ENCODE measurements at places on chromosomes 16 and 17.

- DNase-seq, result no peak
These were observed 78.2 kb upstream of the DNAH17 start for GRCh38 chr17:78655251-78655940.

DNA sequence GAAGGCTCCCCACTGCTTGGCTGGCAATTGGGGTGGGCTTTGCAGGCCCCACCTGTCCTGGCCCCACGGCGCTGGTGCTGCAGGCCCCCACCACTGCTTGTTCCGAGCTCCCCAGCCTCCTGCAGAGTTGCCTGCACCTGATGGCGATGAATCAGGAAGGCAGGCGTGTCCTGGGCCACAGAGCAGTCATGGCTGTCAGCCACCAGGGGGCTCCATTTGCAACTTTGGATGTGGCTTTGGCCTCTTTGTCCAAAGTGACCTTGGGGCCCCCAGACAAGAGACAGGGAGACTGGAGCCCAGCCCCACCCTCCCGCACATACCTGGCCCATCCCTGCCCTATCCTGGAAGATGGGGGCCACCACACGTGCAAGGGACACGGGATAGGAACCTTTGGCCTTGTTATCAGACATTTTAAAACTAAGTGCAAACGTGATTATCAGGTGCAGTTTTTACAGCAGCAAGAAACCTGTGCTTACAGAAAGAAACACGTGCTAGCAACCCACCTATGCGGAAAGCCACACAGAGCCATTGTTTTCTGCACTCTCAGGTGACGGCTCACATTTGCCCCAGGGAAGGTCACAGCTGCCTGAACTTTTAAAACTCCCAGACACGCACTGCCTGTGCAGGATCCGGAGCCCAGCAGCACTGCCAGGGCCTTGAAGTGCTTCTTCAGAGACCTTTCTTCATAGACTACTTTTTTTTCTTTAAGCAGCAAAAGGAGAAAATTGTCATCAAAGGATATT lies at the start of gene DNASE1:
TSS of gene DNASE1 (plus strand) at position 443 of the 743 bp plus-strand sequence. CDS start 683 bp downstream, outside the sequence.
- DNase-seq, result peak; percentile 41

- no peak for DNase-seq
These were observed 16.4 kb downstream of the IRX6 start for GRCh38 chr16:55340445-55340844.

GRCh38 chr17:2068031-2068518 lies 13.2 kb downstream of the HIC1 start:
- DNase-seq, result no peak

GRCh38 chr17:81309140-81309858 lies 14.2 kb upstream of the SLC38A10 start:
- peak; percentile 76 for DNase-seq

DNA sequence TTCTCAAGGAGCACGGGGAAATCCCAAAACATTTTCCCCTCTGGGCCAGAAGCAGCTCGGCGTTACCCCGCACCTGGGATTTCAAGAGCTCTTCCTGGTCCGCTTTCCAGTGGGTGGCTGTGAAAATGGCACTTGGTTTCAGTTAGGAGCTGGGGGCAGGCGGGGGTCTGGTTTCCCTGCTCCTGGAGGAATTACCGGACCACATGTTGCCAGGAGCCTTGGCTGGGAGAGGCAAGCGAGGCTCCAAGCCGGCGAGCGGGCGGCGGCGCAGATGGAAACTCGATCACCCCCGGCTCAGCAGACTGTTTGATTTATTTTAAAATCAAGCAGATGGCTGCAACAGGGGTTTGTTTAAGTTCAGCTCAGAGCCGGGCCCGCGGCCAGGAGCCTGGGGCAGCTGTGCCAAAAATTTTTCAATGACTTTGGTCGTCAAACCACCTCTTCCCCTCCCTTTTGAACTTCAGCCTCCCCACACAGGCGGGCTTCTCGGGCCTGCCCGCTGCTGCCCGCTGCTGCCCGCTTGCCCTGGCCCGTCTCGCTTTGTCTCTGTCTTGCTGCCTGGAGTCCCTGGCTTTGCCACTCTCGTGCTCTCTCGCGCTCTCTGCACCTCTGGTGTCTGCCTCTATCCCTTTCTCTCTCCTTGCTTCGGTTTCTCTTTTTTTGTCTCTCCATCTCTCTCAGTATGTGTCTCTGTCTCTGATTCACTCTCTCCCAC lies 108.0 kb upstream of the CIBAR2 start:
- DNase-seq, result no peak

DNA sequence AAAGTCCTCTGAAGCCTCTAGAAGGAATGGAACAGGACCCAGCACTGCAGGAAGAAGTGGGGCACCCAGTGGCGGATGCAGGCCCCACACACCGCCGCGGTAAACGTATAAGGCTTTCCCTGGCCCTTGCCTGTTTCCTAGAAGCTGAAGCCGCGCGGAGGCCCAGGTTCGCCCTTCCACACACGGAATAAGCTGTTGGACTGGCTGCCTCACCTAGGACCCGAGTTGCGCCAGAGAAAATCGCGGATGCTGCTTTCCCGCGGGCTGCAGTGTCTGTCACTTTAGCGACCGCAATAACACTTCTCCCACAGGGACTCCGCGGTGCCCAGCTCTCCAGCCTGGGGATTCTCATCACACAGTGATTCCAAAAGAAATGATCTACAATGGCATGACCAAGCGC lies 1736.9 kb downstream of the TP53TG3F start:
- DNase-seq, result no peak
